ENCODE measurements at places on chromosomes 16 and 17. TPM values are rescaled to one million over a fixed set of nuclear protein-coding genes. Genes with fewer than 3 reads are reported as not detected.

GRCh38 chr17:37447641-37448040, 41.0 kb downstream of the TADA2A start:
- peaks cover 17% of the 10 kb centered on the region for H3K36me3 ChIP-seq
- DNase-seq = peak; percentile 37
- H3K27me3 ChIP-seq = no peaks in the 10 kb centered on the region
- peak overlapping the region; percentile 84 for H3K27ac ChIP-seq

MARVELD3 gene
- 9.4 TPM for total RNA-seq

DNA sequence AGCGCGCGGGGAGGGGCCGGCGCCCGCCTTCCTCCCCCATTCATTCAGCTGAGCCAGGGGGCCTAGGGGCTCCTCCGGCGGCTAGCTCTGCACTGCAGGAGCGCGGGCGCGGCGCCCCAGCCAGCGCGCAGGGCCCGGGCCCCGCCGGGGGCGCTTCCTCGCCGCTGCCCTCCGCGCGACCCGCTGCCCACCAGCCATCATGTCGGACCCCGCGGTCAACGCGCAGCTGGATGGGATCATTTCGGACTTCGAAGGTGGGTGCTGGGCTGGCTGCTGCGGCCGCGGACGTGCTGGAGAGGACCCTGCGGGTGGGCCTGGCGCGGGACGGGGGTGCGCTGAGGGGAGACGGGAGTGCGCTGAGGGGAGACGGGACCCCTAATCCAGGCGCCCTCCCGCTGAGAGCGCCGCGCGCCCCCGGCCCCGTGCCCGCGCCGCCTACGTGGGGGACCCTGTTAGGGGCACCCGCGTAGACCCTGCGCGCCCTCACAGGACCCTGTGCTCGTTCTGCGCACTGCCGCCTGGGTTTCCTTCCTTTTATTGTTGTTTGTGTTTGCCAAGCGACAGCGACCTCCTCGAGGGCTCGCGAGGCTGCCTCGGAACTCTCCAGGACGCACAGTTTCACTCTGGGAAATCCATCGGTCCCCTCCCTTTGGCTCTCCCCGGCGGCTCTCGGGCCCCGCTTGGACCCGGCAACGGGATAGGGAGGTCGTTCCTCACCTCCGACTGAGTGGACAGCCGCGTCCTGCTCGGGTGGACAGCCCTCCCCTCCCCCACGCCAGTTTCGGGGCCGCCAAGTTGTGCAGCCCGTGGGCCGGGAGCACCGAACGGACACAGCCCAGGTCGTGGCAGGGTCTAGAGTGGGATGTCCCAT, 232.8 kb downstream of the SEC14L1 start:
- no peaks in the 10 kb centered on the region for H3K36me3 ChIP-seq
- H3K27me3 ChIP-seq = no peaks in the 10 kb centered on the region
- H3K4me3 ChIP-seq = peak overlapping the region; percentile 55
- peak; percentile 76 for DNase-seq
- H3K4me1 ChIP-seq = peaks cover 65% of the 10 kb centered on the region

GRCh38 chr16:46833460-46833800, 2.5 kb upstream of the C16orf87 start:
- H3K4me3 ChIP-seq = no peak overlapping the region
- no peaks in the 10 kb centered on the region for H3K27me3 ChIP-seq
- no peak overlapping the region for H3K27ac ChIP-seq
- no peaks in the 10 kb centered on the region for H3K36me3 ChIP-seq
- no peak for DNase-seq
- peaks cover 3% of the 10 kb centered on the region for H3K4me1 ChIP-seq

GRCh38 chr16:84513123-84513522, 8.7 kb upstream of the MEAK7 start:
- no peak overlapping the region for H3K27ac ChIP-seq
- no peak for DNase-seq
- no peaks in the 10 kb centered on the region for H3K36me3 ChIP-seq
- no peak overlapping the region for H3K4me3 ChIP-seq

- H3K4me1 ChIP-seq = peaks cover 16% of the 10 kb centered on the region
- no peaks in the 10 kb centered on the region for H3K36me3 ChIP-seq
- DNase-seq = no peak
- H3K27me3 ChIP-seq = no peaks in the 10 kb centered on the region
- H3K27ac ChIP-seq = no peak overlapping the region
These were observed 4.7 kb upstream of the CMTM2 start for GRCh38 chr16:66574531-66574930.
